Fibroblast of skin of right quadriceps (primary cell): ENCODE measurements at places on chromosomes 1 and 21.

- DNase-seq = peak; percentile 95
These were observed 174.5 kb upstream of the POU3F1 start for GRCh38 chr1:38221006-38221649.

GRCh38 chr1:36641776-36642175 is 159.1 kb upstream of the CSF3R start:
- DNase-seq = no peak

DNA sequence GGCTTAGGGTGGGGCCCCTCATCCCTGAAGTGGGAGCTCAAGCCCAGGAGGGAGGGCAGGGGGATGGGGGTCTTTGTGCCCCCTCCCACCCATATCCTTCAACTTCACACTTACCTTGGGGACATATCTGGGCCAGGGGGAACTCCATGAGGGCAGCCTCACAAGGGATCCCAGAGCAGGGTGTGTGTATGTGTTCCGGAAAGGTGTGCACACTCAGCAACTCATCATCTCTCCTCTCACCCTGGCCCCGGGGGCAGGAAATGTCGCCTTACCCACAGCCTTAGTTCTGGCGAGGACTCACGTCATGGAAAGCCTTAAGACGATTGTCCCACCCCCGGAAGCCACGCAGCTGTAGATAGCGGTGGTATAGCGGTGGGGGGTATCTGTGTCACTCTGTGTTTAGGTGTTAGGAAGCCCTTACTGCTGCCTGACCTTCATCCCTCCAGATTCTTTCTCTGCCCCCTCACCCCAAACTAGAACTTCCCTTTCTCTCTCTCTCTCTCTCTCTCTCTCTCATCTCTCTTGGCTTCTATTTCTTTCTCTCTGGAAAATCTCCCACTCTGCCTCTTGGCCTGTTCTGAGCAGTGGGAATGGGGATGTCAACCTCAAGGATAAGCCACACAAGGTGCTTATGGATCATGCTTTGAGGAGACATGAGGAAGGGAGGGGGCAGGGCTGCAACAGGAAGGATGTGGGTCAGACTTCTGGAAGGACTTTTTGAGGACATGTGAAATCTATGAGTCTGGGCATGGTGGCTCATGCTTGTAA is at the start of gene SH2D2A:
TSS of gene SH2D2A (minus strand) at position 288 of the 768 bp plus-strand sequence. CDS start at position 148, 140 bp downstream.
- peak; percentile 61 for DNase-seq

DNA sequence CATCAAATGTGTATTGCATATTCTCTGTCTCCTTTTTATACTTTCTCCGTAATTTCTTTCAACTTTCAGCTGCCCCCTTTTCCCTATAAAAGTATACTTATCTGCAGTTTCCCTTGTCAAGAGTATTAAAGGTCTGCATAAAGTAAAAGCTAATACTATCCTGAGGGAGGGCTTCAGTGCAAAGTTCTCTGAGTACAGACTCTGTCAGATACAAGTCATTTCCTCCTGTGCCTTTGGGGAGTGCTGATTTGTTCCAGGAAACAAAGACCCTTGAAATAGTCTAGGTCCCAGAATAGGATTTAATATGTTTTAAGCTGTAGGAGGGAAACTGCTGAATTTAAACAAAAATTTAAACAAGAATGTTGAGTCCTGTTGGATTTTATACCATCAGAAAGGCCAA is 11.7 kb downstream of the GPR161 start:
- DNase-seq = no peak

DNA sequence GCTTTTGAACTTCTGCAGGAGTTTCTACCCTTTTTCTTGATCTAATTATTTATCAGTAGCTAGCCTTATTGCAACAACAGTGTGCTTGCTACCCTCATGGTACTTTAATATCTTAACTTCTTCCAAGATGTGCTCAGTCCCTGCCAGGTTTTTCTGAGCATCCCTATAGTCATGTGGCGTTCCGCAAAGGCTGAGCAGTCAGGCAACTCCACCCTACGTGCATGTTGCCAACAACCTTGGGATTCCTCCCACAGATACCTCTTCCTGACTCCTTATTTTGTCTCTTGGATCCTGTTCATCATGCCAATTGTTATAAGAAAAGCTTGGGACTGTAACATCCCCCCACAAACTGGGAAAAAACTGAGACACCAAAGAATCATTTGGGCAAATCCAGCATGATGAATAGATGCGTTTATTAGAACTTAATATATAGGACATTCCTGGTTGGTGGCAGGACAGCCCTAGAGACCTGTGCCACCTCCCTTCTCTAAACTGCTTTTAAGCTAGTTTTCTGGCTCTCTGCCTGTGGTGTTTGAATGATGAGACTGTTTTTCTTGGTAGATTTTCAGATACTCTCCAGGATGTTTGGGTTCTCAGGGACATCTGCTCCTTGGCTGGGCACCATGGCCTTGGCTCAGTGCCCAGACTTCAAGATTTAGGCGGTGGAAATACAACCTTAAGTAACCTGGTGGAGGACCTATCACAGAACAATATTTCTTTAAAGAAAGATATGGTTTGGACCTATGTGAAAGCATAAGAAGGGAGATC is 27.1 kb upstream of the KCTD3 start:
- DNase-seq = peak; percentile 11

DNA sequence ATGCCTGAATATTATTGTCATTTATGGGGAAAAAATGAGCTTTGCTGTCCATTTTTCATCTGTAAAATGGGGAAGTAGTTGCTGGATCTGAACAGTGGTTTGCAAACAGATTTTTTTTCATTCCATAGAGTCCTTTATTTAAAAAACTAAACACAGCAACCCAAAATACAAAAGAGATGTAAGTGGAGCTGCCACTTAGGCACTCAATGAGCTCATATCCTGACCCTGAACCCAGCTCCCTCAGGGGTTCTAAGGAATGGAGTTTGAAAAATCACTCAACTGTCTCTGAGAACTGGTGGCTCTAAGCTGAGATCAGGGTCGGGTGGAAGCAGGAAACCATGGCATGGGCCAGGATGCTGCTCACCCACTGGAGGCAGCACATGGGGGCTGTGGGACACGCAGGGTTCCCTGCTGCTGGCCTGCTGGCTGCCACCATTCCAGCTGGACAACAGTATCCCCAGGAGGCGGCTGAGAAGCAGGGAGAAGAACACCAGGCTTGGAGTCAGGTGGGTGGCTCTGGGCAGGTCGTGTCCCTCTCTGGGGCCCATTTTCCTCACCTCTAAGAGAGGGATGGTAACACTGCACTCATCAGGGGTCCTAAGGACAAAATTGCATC is 9.6 kb upstream of the ECE1 start:
- no peak for DNase-seq

DNA sequence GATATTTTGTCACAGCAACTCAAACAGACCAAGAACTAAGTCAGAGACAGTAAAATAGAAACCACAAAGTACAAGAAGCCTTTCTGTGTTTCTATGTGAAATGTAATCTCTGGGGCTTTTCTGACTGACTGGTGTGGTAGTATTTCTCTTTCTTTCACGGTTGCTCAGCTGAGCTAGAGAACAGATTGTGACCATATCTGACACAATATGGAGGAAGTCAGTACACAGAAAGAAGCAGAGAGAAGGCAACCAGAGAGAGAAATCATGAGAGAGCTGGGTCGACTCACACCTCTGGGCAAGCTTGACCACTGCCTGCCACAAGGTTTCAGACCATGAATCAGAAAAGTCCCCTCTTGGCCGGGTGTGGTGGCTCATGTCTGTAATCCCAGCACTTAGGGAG is 208.9 kb upstream of the GREM2 start:
- no peak for DNase-seq

DNA sequence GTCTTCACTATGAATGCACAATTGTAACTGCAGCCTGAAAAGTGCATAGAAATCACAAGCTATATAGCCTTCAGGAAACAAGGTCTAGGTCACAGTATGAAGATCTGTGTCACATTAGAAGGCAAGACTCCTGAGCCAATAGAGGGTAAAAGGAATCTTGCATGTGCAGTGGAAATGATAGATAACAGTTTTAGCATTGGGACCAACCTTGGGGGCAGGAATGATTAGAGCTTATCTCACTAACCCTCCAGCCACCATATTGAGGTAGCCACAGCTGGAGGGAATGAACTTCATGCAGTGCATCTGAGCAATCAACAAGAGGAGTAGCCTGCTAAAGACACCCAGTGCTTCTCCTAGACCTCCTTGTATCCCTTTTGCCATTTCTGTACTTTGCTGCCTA is 390.1 kb downstream of the LTN1 start:
- DNase-seq = no peak

DNA sequence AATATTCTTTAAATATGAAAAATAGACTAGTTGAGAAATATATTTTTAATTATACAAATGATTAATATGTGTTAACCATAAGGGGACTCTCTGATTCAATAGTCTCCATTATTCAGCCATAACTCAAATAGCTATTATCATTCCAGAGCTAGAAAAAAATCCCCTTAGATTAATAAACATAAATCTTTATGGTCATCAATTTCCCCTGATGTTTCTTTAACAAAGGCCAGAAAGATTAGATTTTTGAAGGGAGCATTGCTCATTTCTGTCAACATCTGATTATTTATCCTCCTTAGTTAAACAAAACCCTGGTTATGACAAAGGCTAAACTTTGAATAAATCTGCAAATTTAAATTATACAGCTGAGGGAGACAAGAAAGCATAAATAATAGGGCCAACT is 215.7 kb downstream of the PLA2G4A start:
- no peak for DNase-seq

DNA sequence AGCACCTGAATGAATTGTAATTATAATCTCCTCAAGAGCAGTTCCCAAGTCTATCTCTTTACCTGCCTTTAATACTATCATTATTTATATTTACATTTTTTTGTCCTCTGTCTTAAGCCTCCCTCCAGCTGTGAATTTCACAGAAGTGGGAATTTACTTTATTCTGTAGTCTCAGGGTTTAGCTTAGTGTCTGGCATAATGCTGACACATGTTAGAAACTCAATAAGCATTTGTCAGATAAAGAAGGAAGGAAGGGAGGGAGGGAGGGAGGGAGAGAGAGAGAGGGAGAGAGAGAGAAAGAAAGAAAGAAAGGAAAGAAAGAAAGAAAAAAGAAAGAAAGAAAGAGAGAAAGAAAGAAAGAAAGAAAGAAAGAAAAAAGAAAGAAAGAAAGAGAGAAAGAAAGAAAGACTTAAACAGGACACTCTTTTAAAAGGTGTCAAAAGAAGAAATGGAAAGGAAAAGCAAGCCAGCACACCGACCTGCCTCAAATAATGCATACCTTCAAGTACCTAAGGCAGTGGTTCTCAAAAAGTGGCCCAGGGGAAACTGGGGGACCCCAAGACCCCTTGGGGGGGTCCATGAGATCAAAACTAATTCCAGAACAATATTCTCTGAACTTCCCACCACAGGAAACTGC is 1.8 kb upstream of the PGLYRP4 start:
- no peak for DNase-seq

DNA sequence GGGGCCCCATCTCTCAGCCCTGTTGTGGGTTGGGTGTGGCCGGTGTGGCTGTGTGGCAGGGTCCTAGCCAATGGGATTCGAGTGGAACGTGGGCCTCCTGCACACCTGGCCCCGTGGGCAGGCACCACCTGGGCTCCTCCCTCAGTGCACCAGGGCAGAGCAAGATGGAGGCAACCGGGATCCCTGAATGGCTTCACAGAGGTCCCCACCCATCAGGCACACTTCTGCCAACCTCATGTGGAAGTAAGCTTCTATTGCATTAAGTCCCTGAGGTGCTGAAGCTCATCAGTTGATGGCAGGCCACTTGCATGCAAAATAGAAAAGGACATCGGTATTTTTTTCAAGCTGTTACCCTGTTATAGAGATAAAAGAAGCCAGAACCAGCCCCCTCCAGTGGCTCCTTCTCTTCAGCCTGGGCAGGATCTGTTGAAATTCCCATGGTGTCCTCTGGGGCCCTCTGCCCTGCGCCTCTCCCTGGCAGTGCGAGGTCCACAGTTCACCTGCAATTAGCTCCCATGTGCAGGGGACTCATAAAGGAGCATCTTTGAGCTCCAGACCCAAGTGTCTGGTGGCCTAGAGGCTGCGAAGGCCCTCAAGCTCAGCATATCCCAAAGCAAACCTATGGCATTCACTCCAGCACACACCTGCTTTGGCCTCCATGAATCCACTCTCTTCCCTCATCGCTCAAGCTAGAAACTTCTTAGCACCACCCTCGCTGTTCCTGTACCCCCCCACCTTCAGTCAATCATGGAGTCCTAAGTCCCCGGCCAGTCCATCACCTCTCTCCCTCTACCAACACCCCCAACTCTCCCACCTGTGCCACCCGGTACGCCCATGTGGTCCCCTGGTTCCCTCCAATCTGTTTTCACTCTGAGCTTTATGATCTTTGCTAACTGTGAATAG is 2.1 kb upstream of the SLC45A1 start:
- no peak for DNase-seq

DNA sequence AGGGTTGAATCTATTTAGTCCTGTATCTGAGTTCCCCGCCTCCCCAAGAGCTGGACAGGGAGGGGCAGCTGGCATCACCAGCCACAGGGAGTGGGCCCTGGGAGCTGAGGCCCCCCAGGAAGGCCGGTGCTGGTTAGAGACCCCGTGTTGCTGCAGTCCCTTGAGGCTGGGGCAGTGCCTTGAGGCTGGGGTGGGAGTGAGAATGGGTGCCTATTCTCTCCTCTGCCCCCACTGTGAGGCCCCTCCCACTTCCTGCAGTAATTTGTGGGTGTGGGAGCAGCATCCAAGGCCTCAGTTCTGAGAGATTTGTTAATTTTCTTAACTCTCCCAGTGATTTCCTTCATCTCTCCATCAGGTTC is 2.5 kb upstream of the TRAPPC3 start:
- DNase-seq = peak; percentile 35

- DNase-seq = peak; percentile 55
These were observed 168.2 kb downstream of the RASAL2 start for GRCh38 chr1:178262120-178262500.

- DNase-seq = peak; percentile 40
These were observed 25.6 kb downstream of the MATN1 start for GRCh38 chr1:30697571-30698376.

GRCh38 chr1:185351734-185352466 is 34.9 kb upstream of the IVNS1ABP start:
- peak; percentile 57 for DNase-seq

DNA sequence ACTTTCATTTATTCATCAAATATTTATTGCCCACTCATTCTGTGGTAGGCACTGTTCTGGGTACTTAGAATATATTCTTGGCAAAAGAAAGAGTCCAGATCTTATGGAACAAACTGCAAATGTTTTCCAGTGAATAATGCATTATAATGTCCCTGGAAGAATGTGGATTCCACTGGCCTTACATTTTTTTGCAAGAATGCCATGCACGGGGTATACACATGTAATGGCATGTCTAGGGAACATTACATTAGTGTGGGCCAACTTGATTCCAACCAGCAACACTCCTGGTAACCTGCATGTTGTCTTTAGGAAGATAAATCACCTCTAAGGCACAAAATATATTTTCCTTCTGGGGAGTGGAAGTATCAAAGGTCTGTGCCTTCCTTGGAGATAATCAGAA is 33.0 kb upstream of the IFI44L start:
- DNase-seq = peak; percentile 20
